Vagina (tissue), 2 donors: ENCODE measurements at places on chromosomes 13 and 19.

DNA sequence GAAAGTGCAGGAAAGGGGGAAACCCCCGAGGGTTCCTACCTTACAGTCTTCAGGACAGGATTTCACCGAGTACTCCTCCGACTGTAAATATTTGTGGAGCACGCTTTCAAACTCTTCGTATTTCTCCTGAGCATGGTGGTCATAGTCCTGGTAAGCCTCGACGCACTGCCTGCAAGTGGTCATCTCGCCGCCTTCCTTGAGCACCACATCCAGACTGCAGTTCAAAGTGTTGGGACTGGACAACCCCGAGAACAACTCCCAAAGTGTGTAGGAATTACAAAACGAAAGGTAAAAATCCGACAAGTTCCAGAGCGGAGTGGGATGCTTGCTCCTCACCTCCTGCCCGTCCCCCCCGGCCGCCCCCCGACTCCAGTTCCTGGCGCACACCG, 349.7 kb downstream of the LIG4 start:
- DNase-seq, result no peak

DNA sequence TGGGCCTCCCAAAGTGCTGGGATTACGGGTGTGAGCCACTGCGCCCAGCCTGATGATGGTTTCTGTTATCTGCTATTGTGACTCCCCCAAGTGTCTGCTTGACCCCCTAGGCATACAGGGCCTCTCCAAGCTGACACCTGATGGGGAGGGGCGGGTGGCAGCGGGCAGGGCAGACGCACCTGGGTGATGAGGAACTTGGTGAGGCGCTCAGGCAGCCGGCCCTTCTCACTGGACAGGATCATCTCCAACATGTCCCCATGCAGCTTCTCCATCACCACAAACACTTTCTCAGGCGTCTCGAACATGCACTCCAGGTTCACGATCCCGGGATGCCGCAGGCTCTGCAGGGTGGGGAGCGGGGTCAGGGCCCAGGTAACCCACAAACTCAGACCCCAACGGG, 27.6 kb downstream of the PRKD2 start:
- no peak for DNase-seq

- DNase-seq, result no peak
These were observed 685 bp downstream of the VWA8 start for GRCh38 chr13:41960211-41960636.

- DNase-seq, result no peak
These were observed 7.1 kb upstream of the PDE4C start for GRCh38 chr19:18233224-18233825.

GRCh38 chr13:74266309-74266708, 132.1 kb upstream of the KLF12 start:
- DNase-seq, result no peak
